ENCODE measurements at places on chromosomes 6 and 20.

DNA sequence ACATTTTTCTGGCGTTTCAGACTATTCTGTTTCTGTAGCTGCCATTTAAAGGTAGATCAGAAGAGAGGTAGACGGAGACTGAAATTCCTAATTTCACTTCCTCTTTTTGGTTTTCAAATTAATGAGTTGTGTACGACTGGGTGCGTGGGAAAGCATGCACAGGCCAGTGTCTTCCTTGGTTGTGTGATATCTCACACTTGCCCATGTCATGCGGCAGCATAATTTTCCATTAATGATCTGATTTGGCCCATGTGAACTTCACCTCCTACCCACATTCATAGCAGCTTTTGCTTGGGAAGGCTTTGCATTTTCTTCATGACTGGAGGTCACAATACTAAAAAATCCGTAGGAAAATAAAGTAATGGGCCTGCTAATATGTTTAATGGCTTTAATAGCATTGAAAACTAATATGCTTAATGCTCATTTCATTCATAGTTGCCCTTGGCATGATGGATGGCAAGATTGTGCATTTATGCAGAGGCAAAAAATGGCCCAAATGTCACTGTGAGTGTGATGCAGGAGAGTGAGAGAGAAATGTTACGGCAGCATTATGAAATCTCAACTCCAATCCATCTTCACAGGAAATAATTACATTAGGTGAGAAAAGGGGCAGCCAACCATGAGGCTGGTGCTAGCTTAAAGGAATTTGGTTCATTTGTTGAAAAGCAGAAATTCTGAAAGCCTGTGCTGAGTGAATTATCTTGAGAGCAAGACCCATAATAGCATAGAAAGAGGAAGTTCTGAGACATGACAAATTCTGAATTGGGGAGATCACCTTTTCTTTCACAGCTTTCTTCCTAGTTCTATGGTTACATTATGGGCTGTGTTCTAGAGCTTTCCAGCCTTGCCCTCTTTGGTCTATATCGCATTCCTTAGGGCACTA is 69.0 kb upstream of the UST start:
- DNase-seq: no peak

GRCh38 chr6:100455230-100456124 is 9.2 kb downstream of the SIM1 start:
- DNase-seq: no peak

DNA sequence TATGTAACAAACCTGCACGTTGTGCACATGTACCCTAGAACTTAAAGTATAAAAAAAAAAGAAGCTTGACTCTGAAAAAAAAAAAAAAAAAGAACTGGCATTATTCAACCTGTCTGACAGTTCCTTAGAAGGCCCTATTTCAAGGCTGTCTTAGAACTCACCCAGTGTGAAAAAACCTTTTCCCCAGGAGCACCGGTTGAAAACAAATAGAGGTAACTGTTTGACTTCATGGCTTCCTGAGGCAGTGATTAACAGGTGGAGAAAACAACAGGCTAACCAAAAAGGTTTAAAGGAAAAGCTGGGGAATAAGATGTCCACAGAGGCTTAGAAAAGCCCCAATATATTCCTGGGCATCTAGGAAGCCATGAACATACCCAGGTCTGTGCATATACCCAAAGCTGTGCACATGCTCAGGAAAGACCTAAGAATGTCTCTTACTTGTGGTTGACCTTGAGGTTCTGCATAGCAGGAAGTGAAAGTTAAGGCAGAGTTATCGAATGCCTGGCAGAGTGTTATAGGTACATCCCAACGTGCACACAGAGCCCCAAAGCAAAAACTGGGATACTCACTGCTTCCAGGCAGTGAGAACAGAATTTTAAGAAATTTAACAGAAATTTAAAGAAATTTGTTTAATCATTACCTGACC is 7.0 kb downstream of the UQCC1 start:
- DNase-seq: no peak

GRCh38 chr20:64074184-64074789 is 5.0 kb downstream of the RGS19 start:
- DNase-seq: no peak

- DNase-seq: no peak
Measured at GRCh38 chr6:116238083-116238482, 15.8 kb downstream of the TSPYL4 start.

GRCh38 chr20:17925141-17925939 is 43.3 kb downstream of the SNX5 start:
- DNase-seq: no peak

DNA sequence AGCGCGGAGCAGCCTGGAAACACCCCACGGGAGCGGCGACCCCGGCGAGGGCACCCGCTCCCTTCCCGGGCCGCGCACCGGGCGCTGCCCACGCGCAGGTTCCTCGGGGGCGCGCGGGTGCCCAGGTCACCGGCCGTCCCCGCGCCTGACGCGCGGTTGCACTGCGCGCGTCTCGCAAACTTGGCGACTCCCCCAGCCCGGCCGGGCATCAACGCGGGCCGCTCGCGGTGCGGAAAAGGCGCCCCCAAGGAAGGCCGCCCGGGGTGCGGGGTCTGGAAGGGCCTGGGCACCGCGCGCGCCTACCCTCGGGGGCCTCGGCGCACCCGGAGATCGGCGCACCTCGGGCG is 555 bp upstream of the ZBTB46 start:
- DNase-seq: no peak

DNA sequence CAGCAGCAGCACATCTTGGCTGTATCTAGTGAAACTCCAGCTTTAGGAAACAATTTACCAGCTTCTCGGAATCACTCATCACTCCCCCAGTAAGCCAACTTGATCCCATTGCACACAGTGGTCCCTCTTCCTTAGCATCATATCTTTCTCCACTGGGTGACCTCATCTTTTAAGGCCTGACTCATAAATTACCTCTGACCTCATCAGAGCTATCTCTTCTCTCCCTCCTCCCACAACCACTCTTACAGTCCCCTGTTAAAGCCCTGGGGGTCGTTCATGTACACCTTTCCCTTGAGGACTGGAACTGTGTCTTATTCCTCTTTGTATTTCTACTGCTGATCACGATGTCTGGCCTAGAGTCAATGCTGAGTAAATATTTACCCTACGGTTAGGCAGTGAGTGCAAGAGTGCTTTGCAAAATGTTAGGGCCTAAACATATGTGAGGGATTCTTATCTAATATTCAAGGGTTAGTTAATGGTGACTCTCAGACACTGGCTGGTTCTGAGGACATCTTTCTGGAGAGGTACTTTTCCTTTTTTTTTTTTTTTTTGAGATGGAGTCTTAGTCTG is 187.2 kb downstream of the LRFN2 start:
- DNase-seq: no peak

GRCh38 chr6:114569669-114570068 is 226.8 kb upstream of the HS3ST5 start:
- DNase-seq: no peak
